ENCODE measurements at places on chromosomes 4 and X.

GRCh38 chr4:53592686-53593501 is 1.6 kb upstream of the LNX1 start:
- DNase-seq, result peak; percentile 70

DNA sequence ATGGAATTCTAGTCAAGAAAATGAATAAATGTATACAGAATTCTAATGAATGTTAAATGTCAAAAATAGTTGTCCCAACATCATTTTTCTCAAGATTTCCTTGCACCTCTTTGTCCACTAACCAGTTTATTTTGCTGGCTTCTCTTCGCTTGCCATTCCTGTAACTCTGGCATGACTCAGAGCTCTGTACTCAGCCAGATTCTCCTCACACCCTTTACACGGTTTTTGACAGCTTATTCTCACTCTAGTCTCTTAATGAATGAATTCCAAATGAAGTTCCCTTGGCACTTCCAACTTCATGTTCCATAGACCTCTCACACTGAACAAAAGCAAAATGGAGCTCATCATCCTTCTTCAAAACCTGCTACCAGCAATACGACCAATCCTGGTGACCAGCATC is 419.3 kb upstream of the SLIT2 start:
- no peak for DNase-seq

- DNase-seq, result no peak
Observed at GRCh38 chr4:140028676-140029517, 125.1 kb downstream of the MAML3 start.

DNA sequence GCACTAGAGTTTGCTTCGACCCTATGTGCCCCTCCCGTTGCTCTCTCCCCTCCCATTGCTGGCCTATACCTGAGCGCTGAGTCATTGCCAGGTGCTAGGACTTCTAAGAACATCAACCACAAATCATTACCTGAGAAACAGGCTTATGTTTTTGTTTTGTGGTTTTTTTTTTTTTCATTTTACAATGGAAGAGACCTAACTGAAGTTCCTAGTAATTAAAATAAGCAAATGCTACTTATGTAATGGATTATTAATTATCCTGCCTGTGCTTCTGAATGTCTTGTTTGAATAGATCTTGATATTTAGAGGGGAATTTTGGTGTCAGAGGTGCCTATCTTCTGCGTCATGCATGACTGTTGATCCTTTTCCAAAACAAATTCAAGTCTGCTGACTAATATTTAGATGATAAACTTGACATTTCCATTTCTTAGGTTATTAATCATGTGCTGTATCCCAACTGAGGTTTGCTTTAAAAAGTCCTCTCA is 275.4 kb upstream of the CPEB2 start:
- DNase-seq, result no peak

- DNase-seq, result no peak
Observed at GRCh38 chrX:29487214-29487613, 728.1 kb upstream of the MAGEB2 start.

GRCh38 chr4:86386817-86387415 is 27.1 kb upstream of the MAPK10 start:
- no peak for DNase-seq

DNA sequence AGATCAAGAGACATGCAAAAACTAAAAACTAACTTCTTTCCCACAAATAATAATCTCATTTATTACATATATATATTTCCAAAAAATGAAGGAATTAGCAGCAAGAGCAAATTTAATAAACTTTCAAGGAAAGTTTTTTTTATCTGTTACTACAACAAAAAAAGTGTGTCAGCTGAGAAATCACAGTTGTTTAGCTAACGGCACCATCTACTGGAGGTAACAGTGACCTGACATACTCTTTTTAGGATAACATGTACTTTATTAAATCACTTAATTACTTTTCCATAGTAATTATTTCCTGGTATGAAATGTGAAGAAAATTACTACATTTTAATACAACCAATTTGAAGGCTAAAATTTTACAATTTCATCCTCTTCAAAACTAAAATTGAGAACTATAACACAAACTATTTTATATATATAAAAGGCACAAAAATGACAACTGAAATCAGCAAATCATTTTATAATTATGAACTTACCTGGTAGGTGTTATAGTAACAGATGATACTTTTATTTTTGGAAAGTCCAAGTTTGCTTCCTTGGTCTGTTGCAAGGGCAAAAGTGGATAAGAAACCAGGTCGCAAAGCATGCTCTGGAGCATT is 9.1 kb downstream of the LAMTOR3 start:
- DNase-seq, result no peak

DNA sequence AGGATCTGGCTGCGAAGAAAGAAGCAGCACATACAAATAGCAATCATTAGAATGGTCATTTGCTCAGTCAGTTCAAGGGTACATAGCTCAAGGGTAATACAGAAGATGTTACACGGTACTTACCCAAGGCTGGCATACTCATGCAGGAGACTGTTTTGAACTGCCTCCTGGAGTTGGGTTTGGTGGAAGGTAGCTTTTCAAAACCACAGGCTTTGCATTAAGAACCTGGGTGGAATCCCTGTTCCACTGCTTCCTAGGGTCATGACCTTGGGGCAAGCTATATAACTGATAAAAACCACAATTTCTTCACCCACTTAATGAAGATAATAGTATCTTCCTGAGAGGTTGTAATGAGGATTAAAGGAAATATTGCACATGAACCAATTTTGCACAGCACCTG is 36.5 kb downstream of the TBC1D9 start:
- no peak for DNase-seq

DNA sequence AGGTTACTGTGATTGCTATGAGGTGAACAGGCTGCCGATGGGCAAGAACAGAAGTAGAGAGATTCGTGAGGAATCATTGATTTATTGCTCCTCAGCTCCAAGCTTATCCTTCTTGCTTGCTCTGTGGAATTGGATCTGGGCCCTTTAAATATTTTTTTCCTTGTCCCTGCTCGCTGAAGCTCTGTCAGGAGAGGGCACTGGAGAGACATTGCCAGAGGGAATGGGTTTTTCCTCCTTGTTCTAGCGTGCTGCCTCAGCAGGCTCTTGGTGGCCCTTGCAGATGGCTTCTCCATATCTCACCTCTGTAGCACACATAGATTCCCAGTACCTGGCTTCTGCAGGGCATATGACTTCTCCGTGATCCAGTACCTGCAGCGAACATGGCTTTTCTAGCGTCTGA is 67.4 kb downstream of the CNGA2 start:
- DNase-seq, result no peak

DNA sequence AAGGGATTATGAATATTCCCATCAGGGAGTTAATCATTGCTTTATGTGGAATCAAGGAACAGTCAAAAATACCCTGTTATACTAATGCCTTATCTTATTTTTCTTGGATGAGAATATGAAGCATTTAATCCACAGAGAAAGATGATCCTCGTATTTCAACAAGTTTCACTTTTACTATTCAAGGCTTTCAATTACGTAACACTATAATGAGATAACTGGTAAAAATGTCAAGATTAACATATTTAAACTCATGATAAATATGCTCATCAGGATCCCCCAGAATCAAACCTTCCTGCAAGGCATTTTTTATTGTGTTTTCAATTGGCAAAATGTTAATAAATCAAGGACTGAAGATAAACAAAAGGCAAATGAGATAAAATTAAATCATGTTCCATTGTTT is 5.1 kb downstream of the ZXDA start:
- DNase-seq, result no peak

GRCh38 chrX:103063918-103064434 is at the start of gene BEX1:
BEX1 (minus strand) TSS chrX:103064171; CDS start chrX:103063274, 897 bp downstream.
- peak; percentile 46 for DNase-seq

- no peak for DNase-seq
Observed at GRCh38 chrX:2176733-2177132, 324.0 kb downstream of the DHRSX start.

DNA sequence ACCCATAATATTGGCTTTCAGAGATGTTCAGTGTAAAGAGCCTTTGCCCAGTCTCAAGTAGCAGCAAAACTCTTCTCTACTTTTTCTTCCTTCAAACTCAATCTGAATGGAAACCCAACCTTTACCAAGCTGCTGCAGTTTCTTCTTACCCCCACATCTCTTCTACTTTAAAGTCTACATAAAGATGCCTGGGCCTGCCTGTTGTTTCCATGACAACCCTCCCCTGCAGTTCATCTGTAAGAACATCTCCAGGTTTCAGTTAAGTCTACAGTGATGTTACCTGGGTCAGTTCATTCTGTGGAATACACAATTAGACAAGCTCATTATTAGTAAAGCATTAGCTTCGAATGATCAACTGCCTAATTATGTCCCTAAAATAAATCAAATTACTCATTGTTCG is 81.4 kb downstream of the SPANXN3 start:
- no peak for DNase-seq
